ENCODE measurements at places on chromosomes 12 and 14.

DNA sequence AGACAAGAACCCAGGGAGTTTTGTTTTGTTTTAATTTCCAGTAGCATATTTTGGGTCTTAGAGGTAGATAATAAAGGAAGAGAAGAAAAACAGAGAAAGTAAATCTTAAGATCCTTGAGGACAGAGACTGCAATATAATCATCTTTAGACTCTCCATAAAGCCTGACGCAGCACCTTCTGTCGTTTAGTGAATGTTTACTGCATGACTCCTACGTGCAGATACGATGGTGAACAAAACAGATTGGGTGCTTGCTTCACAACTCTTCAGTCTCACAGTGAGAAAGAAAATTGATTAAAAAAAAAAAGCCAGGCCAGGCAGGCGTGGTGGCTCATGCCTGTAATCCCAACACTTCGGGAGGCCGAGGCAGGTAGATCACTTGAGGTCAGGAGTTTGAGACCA lies 86.9 kb downstream of the STON2 start:
- no peak for DNase-seq

GRCh38 chr14:21558703-21559170 lies 21.1 kb downstream of the OR10G3 start:
- no peak for DNase-seq

DNA sequence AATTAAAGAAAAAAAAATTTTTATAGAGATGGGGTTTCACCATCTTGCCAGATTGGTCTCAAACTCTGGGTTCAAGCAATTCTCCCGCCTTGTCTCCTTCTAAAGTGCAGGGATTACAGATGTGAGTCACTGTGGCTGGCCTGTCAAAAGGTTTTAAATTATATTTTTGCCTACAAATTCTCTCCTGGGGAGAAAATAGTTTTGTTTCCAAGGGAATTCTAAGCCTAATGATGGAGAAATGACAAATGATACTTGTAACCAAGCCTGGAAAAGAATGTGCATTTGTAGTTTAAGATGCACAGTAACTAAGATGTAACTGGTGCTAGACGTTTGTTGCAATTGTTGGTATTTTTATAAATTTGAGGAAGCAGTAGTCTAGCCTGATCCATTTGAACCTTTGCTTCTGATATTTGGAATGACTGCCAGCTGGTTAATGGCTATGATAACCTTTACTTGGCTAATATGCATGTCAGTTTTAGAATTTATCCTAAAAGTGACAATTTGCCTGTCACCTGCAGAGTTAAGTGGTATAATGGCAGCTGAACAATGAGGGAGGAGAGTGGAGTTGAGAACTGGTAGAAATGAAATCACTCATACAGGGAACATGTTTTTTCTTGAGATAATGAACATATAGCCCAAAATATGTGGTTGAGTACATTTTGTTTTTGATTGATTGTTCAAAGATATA lies 148.0 kb downstream of the FUT8 start:
- DNase-seq, result no peak

DNA sequence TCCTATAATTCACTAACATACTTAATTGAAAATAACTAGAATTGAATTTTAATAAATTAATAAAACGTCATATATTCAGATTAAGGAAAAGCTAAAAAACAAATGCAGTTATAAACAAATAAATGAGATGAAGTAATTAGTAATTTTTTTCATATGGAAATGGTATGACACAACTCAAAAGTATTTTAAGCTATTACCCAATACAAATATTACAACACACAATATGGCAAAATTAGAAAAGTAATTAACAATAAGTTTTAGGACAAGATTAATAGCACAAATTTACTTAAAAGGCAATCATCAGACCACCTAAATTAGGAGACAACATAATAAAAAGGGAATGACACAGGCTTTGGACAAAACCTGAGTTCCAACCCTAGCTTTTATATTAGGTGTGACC lies 81.7 kb downstream of the EEA1 start:
- no peak for DNase-seq

GRCh38 chr12:262817-263216 lies at the start of gene SLC6A13:
TSS of gene SLC6A13 (minus strand) at chr12:262836. CDS start at chr12:260052, 2,784 bp downstream.
- DNase-seq, result no peak

- no peak for DNase-seq
Measured at GRCh38 chr12:48128800-48129199, 9.6 kb downstream of the PFKM start.

GRCh38 chr14:65434216-65434850 lies 21.8 kb downstream of the FUT8 start:
- DNase-seq, result no peak

DNA sequence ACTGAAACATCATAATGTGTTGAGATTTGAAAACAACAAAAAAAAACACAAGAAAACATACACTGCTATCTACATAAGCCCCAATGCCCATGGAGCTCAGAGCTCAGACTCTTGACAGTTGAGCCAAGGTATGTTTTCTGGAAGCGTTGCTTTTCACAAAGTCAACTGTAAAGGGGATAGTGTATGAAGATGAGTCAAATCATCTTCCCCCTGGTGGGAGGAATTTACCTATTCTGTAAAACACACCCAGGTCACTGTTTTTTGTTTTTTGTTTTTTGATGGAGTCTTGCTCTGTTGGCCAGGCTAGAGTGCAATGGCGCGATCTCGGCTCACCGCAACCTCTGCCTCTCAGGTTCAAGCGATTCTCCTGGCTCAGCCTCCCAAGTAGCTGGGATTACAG lies 361.4 kb upstream of the DIO2 start:
- DNase-seq, result no peak

GRCh38 chr14:59435987-59436386 lies 29.2 kb downstream of the GPR135 start:
- DNase-seq, result no peak

- DNase-seq, result no peak
Measured at GRCh38 chr12:49928471-49928870, 22.1 kb upstream of the AQP2 start.

- no peak for DNase-seq
Measured at GRCh38 chr12:40225337-40225983, 663 bp downstream of the LRRK2 start.

GRCh38 chr14:54109521-54110120 lies 153.0 kb upstream of the BMP4 start:
- no peak for DNase-seq
